Lung (tissue), 17 donors: ENCODE measurements at places on chromosomes 12 and 14. TPM values are rescaled to one million over a fixed set of nuclear protein-coding genes. Genes with fewer than 3 reads are reported as not detected.

The WIF1 gene
- 73.5 TPM for total RNA-seq

The DRAM1 gene
- total RNA-seq: 80.9 TPM

The GPR162 gene
- 23.4 TPM for total RNA-seq

The KLRC3 gene
- total RNA-seq: 2.6 TPM

The RPS6KA5 gene
- 9.0 TPM for total RNA-seq

The NTN4 gene
- total RNA-seq: 66.1 TPM

The RFLNA gene
- total RNA-seq: 0.40 TPM

The CDKN3 gene
- 1.5 TPM for total RNA-seq

The SLC8A3 gene
- total RNA-seq: 3.7 TPM

The CACNA1C gene
- total RNA-seq: 11.7 TPM

The MTERF2 gene
- 41.4 TPM for total RNA-seq

The GLS2 gene
- total RNA-seq: 2.6 TPM

The MGST1 gene
- 381 TPM for total RNA-seq

GRCh38 chr12:5660238-5660637 is 228.3 kb downstream of the NTF3 start:
- DNase-seq: no peak
- no peak overlapping the region for H3K27ac ChIP-seq
- H3K4me1 ChIP-seq: peaks cover 3% of the 10 kb centered on the region
- H3K27me3 ChIP-seq: no peaks in the 10 kb centered on the region

GRCh38 chr12:51465491-51465890 is 40.9 kb downstream of the SLC4A8 start:
- H3K4me3 ChIP-seq: no peak overlapping the region
- H3K27me3 ChIP-seq: no peaks in the 10 kb centered on the region
- no peaks in the 10 kb centered on the region for H3K4me1 ChIP-seq
- no peaks in the 10 kb centered on the region for H3K36me3 ChIP-seq
- H3K27ac ChIP-seq: no peak overlapping the region

GRCh38 chr14:30225176-30225575 is 297.5 kb upstream of the PRKD1 start:
- no peaks in the 10 kb centered on the region for H3K36me3 ChIP-seq
- no peak overlapping the region for H3K27ac ChIP-seq
- no peaks in the 10 kb centered on the region for H3K27me3 ChIP-seq
- peaks cover 3% of the 10 kb centered on the region for H3K4me1 ChIP-seq
- DNase-seq: no peak

- no peak overlapping the region for H3K27ac ChIP-seq
- no peaks in the 10 kb centered on the region for H3K27me3 ChIP-seq
- DNase-seq: no peak
- H3K4me1 ChIP-seq: peaks cover 3% of the 10 kb centered on the region
Measured at GRCh38 chr14:88228522-88229236, 94.4 kb downstream of the KCNK10 start.

GRCh38 chr12:119841433-119842210 is 35.5 kb downstream of the CIT start:
- H3K36me3 ChIP-seq: no peaks in the 10 kb centered on the region
- H3K4me1 ChIP-seq: no peaks in the 10 kb centered on the region
- H3K27me3 ChIP-seq: no peaks in the 10 kb centered on the region
- no peak overlapping the region for H3K4me3 ChIP-seq
- no peak for DNase-seq

- peaks cover 15% of the 10 kb centered on the region for H3K4me1 ChIP-seq
- H3K4me3 ChIP-seq: no peak overlapping the region
- no peaks in the 10 kb centered on the region for H3K27me3 ChIP-seq
- no peak overlapping the region for H3K27ac ChIP-seq
- no peak for DNase-seq
Measured at GRCh38 chr14:54182419-54183045, 214.3 kb upstream of the CDKN3 start.

- H3K36me3 ChIP-seq: peaks cover 6% of the 10 kb centered on the region
- peak overlapping the region; percentile 35 for H3K4me3 ChIP-seq
- H3K4me1 ChIP-seq: no peaks in the 10 kb centered on the region
- no peaks in the 10 kb centered on the region for H3K27me3 ChIP-seq
Measured at GRCh38 chr12:121918679-121919038, 267 bp downstream of the CFAP251 start.

DNA sequence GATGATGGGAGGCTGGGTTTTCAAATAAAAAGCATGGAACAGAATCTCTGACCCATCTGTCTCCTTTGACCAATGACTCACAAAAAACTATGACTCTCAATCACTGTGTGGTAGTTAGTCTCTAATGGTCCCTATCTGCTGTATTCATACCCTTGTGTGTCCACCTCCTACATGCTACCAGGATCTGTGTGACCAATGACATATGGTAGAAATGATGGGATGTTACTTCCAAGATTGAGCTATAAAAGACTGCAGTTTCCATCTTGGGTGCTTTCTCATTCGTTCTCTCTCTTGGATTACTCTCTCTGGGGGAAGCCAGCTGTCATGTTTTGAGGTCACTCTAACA is 144.7 kb upstream of the BTG1 start:
- DNase-seq: no peak
- H3K4me3 ChIP-seq: no peak overlapping the region
- H3K27ac ChIP-seq: no peak overlapping the region
- no peaks in the 10 kb centered on the region for H3K4me1 ChIP-seq
- H3K36me3 ChIP-seq: no peaks in the 10 kb centered on the region
- H3K27me3 ChIP-seq: no peaks in the 10 kb centered on the region

- no peaks in the 10 kb centered on the region for H3K4me1 ChIP-seq
- H3K36me3 ChIP-seq: no peaks in the 10 kb centered on the region
- H3K4me3 ChIP-seq: no peak overlapping the region
- no peak for DNase-seq
- H3K27ac ChIP-seq: no peak overlapping the region
Measured at GRCh38 chr12:85803923-85804322, 32.3 kb downstream of the RASSF9 start.

- no peaks in the 10 kb centered on the region for H3K4me1 ChIP-seq
- H3K27me3 ChIP-seq: no peaks in the 10 kb centered on the region
- no peak overlapping the region for H3K27ac ChIP-seq
- no peak for DNase-seq
Measured at GRCh38 chr12:32334371-32334777, 65.0 kb upstream of the FGD4 start.

- H3K36me3 ChIP-seq: no peaks in the 10 kb centered on the region
- H3K4me1 ChIP-seq: peaks cover 21% of the 10 kb centered on the region
- H3K27me3 ChIP-seq: peaks cover 3% of the 10 kb centered on the region
- no peak overlapping the region for H3K27ac ChIP-seq
Measured at GRCh38 chr12:48881686-48882314, 16.1 kb upstream of the RND1 start.

- no peaks in the 10 kb centered on the region for H3K27me3 ChIP-seq
- H3K4me3 ChIP-seq: peak overlapping the region; percentile 62
- H3K27ac ChIP-seq: peak overlapping the region; percentile 98
- no peak for DNase-seq
- H3K4me1 ChIP-seq: peaks cover 5% of the 10 kb centered on the region
Measured at GRCh38 chr12:105107171-105107493, 399 bp upstream of the WASHC4 start.

GRCh38 chr14:73741876-73742519 is 27.8 kb upstream of the PNMA1 start:
- peaks cover 64% of the 10 kb centered on the region for H3K4me1 ChIP-seq
- no peak for DNase-seq
- H3K27me3 ChIP-seq: no peaks in the 10 kb centered on the region
- H3K36me3 ChIP-seq: peaks cover 25% of the 10 kb centered on the region
- H3K27ac ChIP-seq: peak overlapping the region; percentile 60

DNA sequence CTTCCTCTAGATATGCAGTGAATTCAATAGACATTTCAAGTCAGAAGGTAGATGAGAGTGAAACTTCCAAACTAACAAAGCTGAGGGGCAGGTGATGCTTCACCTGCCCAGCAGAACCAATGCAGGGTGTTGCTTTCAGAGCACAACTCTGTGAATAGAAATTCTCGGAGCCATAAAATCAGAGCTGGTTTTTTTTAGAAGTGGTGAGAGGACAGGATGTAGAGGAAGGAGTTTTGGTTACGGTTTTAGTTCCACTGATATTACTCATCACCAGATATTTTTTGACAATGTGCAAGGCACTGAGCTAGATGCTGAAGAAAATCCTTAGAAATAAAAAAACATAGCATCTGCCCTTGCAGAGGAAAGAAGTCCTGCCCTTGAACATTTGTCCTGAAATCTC is 62.2 kb downstream of the BMP4 start:
- no peaks in the 10 kb centered on the region for H3K4me1 ChIP-seq
- no peak overlapping the region for H3K4me3 ChIP-seq
- H3K27me3 ChIP-seq: no peaks in the 10 kb centered on the region
- no peak overlapping the region for H3K27ac ChIP-seq
- H3K36me3 ChIP-seq: no peaks in the 10 kb centered on the region

DNA sequence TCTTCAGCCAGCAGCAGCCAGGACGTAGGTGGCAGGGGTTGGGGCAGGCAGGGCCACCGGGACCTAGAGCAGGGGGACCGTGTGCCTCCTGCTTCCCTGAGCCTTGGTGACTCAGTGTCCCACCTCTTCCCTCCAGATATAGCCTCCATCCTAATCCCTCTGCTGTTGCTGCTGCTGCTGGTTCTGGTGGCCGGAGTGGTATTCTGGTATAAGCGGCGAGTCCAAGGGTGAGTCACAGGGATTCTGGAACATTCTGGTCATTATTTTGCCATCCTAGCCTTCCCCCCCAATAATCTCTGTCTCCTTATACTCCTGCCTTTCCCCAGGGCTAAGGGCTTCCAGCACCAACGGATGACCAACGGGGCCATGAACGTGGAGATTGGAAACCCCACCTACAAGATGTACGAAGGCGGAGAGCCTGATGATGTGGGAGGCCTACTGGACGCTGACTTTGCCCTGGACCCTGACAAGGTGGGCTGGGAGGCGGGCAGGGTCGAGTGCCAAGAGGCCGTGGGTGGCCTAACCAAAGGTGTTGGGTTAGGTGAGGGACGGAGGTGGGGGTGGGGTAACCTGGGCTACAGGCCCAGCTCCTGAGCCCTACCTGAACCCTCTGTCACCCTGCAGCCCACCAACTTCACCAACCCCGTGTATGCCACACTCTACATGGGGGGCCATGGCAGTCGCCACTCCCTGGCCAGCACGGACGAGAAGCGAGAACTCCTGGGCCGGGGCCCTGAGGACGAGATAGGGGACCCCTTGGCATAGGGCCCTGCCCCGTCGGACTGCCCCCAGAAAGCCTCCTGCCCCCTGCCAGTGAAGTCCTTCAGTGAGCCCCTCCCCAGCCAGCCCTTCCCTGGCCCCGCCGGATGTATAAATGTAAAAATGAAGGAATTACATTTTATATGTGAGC is 4.5 kb upstream of the NXPH4 start:
- H3K4me3 ChIP-seq: no peak overlapping the region
- peaks cover 43% of the 10 kb centered on the region for H3K36me3 ChIP-seq
- no peak overlapping the region for H3K27ac ChIP-seq
- no peaks in the 10 kb centered on the region for H3K27me3 ChIP-seq

DNA sequence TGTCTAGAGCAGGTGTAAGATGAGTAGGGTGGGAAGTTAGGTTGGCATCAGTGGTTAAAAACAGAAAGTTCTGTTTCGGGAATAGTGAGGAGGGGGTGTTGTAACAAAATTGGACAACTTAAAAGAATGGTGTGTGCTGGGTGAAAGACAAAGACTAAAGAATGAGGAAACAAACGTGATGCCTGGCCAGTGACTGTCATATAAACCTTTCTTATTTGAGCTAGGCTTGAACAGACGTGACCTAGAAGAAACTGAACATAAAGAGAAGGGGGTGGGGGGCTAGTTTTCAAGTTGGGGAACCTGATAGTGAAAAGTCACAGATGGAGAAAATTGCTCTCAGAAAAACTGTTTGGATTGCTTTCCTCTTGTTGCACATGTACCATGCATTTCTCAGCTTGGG is 39.6 kb downstream of the RAD52 start:
- no peaks in the 10 kb centered on the region for H3K4me1 ChIP-seq
- no peaks in the 10 kb centered on the region for H3K27me3 ChIP-seq
- H3K4me3 ChIP-seq: no peak overlapping the region
- H3K36me3 ChIP-seq: peaks cover 49% of the 10 kb centered on the region
- H3K27ac ChIP-seq: no peak overlapping the region

DNA sequence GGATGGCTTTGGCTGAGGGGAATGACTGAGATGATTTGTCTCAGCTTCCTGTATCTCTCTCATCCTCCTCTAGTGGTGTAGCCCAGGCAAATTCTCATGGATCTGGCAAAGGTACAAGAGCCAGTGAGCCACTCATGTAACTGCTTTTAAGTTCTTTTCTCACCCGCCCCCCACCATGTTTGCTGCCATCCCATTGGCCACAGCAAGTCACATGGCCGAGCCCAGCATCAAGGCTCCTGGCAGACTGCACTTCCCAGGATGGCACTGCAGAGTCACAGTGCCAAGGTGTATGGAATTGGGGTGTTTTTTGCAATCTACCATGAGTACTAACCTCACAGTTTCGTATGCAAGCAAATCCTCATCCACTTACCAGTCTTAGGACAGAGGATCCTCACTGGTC is 50.9 kb downstream of the CHST11 start:
- no peaks in the 10 kb centered on the region for H3K36me3 ChIP-seq
- no peaks in the 10 kb centered on the region for H3K27me3 ChIP-seq
- no peak for DNase-seq

GRCh38 chr12:4031703-4032291 is 158.6 kb upstream of the PARP11 start:
- H3K4me3 ChIP-seq: no peak overlapping the region
- H3K4me1 ChIP-seq: no peaks in the 10 kb centered on the region
- H3K27me3 ChIP-seq: no peaks in the 10 kb centered on the region
- peak overlapping the region; percentile 82 for H3K27ac ChIP-seq
- no peak for DNase-seq
